ENCODE measurements at places on chromosomes 7 and 10. TPM values are rescaled to one million over a fixed set of nuclear protein-coding genes. Genes with fewer than 3 reads are reported as not detected.

The JAKMIP3 gene
- 0.20 TPM for total RNA-seq

The CYP2C19 gene
- total RNA-seq, result not detected

DNA sequence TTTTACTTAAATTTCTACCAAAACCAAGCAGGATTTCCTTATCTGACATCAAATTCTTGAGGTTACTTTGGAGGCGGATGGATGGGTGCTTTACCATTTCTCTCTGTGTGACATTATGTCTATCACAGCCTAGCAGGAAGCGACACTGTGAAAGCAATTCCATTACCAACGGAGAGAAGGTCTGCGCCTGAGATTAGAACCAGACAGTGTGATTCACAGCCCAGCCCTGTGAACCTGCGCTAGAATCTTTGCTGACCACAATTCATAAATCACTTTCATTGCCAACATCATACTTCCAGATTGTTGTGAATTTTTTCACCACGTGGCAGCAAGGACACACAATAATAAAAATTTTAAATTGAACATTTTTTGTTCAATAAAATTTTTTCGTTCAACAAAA is 126.5 kb downstream of the CUBN start:
- no peak for DNase-seq

DNA sequence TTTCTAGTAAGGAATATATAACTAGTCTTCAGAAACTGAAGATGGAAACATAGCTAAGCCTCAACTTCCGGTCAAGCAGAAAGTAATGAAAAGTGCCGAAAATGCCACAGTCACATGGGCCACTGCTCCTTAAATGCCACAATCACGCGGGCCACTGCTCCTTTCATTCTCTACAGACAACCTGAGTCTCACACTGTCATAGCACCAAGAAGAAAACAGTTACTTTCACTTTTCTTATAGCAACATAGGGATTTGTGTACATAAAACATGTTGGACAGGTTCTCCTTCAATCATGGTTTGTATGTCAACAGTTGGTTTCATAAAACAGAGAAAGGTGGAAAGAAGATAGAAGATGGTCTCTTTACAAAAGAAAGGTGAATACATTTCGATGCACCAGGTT is 48.6 kb upstream of the NOBOX start:
- no peak for DNase-seq

- no peak for DNase-seq
Observed at GRCh38 chr7:108461840-108462239, 5.6 kb upstream of the NRCAM start.

- DNase-seq, result no peak
Observed at GRCh38 chr7:70710011-70710480, 421.9 kb upstream of the GALNT17 start.

DNA sequence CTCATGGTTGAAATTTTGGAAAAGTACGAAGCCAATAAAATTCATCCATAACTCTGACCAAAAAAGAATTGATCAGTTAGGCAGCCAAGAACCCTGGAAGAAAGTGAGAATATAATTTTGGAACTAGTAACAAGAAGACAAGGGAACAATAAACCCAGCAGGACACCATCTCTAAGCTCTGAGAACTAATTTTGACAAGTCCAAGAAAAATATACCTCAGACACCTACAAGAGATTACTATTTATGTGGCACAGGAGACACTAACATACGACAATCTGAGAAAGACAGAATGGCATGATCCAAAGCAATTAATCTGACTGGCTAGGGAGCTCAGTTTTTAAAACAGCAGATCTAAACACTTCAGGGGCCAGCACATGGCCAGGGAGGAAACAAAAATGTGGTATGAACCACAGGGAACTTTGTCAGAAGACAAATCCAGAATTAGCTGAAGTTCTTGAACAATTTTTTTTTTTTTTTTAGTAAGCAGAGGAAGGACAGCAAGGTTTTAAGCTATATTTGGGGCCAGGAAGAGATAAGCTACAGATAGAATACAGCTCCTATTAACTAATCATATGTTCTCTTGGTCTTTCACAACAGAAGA is 38.9 kb downstream of the PARD3 start:
- DNase-seq, result no peak

- no peak for DNase-seq
Observed at GRCh38 chr7:148800677-148801076, 83.4 kb downstream of the EZH2 start.

- DNase-seq, result no peak
Observed at GRCh38 chr10:72729528-72729927, 37.6 kb downstream of the MCU start.

- no peak for DNase-seq
Observed at GRCh38 chr10:1203216-1203615, 147.0 kb downstream of the WDR37 start.

DNA sequence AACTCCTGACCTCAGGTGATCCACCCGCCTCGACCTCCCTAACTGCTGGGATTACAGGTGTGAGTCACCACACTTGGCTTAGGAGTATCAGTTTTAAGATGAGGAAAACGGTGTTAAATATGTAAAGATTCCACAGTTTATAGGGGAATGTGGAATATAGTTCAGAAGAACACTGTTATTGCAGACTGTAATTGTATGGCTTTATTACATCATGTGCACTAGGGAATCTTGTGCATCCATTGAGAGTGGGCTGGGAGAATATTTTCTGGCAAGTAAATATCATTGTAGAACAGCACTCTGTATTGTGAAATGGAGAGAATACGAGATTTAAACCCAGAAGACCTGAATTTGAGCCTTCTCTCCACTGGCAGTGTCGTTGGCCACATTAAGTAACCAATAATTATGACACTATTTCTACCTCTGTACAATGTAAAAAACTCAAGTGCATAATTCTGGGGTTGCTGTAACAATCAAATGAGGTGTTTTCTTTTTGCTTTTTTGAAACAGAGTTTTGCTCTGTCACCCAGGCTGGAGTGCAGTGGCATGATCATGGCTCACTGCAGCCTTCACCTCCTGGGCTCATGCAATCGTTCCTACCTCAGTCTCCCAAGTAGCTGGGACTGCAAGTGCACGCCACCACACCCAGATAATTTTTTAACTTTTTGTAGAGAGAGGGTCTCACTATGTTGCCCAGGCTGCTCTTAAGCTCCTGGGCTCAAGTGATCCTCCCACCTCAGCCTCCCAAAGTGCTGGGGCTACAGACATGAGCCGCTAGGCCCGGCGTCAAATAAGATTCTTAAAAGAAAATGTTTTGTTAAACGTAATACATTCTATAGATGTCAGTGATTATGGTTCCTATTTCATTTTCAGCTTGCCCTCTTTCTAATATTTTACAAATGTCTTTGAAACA is 12.0 kb upstream of the PARD3 start:
- no peak for DNase-seq

DNA sequence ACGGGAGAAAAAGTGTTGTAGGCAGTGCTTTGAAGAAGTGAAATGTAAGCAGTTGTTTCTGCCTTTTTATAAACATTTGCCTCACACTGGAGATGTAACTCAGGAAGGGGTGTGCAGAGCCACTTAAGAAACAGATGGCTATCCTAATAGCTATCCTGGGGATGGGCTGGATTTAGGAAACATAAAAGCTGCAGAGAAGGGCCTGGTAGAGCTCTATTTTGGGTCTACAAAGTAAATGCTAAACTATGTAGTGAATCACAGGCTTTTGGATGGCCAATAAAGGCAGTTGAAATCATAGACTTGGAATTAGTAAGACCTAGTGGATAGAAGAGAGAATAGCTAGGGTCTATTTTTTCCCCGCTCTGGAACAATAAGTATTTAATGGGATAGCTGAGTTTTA is 79.9 kb upstream of the AGR3 start:
- no peak for DNase-seq

The TUBAL3 gene
- not detected for total RNA-seq

The TRIM74 gene
- not detected for total RNA-seq

The MINPP1 gene
- 9.9 TPM for total RNA-seq

The MRPS24 gene
- total RNA-seq, result 171 TPM

GRCh38 chr7:73739387-73739767 is 775 bp upstream of the ABHD11 start:
- DNase-seq, result no peak

GRCh38 chr10:73253225-73253555 is 746 bp upstream of the MRPS16 start:
- no peak for DNase-seq

GRCh38 chr7:35570937-35571336 is 124.0 kb downstream of the HERPUD2 start:
- DNase-seq, result no peak

The GPR85 gene
- 2.0 TPM for total RNA-seq

The DPP6 gene
- total RNA-seq, result 0.85 TPM

The PPP1R17 gene
- not detected for total RNA-seq

DNA sequence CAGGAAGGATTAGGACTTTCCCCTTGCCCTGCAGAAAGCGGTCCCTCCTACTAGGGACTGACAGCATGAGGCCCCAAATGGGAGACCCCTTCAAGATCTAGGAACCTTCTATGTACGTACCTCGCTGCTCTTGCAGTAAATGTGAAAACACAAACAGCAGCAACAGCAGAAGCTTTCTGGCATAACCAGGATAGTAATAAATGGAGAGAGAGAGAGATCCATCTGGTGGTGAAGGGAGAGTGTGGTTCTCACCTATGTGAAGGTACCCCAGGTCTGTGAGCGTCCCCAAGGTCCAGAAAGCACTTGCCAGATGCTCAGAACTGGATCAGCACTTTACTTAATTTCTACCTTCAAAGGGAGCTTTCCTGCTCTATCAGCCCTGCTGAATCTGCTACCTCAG is 592.7 kb downstream of the PARD3 start:
- no peak for DNase-seq

The SPDYE3 gene
- not detected for total RNA-seq

The PDE6C gene
- total RNA-seq, result not detected

The GIMAP2 gene
- total RNA-seq, result 3.8 TPM

DNA sequence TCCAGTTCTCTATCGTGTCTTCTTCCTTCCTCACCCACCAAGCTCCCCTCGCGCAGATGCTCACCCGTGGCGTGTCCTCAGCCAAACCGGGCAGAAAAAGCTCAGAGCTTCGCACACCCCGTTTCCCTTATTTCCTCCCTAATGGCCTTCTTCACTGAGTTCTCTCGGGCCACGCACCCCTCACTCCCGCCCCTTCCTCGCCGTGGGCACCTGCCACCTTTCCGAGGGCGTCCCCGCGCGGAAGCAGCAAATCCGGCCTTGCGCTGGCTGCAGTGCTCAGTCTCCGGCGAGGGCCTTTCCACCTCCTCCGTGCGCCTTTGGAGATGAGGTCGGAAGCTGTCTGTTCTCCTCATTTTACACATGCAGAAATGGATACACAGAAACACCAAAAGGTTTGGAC is 12.4 kb upstream of the CALML3 start:
- DNase-seq, result no peak

- DNase-seq, result no peak
Observed at GRCh38 chr7:92722541-92722940, 113.8 kb downstream of the CDK6 start.

Data from right atrium auricular region (tissue), 2 donors.